CD4-positive, alpha-beta memory T cell (primary cell): ENCODE measurements at places on chromosomes 1 and 21.
A peak's percentile ranks its signal among the peaks of the same experiment; 100 is the strongest.

GRCh38 chr1:3746830-3747521 lies 5.3 kb upstream of the CCDC27 start:
- DNase-seq = peak; percentile 82

GRCh38 chr1:199698222-199698621 lies 329.3 kb upstream of the NR5A2 start:
- DNase-seq = no peak

GRCh38 chr1:185819798-185820197 lies 85.6 kb downstream of the HMCN1 start:
- DNase-seq = no peak

DNA sequence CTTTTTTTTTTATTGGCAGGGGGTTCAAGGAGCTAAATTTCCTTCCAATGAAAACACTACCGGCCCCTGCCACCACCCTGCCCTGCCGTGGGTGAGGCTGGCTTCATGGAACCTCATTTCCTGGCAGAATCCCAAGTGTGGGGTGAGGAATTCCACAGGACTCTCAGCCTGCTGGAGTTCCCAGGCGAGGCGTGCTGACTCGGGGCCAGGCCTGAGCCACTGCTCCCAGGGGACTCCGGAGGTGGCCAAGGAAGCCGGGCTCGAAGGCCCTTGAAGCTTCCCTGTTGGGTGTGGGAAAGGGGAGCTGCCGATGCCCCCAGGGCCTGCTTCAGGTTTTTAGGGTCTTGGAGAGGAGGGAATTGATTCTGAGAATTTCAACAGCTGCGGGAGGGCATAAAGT lies 95.3 kb upstream of the ACTRT2 start:
- DNase-seq = no peak

DNA sequence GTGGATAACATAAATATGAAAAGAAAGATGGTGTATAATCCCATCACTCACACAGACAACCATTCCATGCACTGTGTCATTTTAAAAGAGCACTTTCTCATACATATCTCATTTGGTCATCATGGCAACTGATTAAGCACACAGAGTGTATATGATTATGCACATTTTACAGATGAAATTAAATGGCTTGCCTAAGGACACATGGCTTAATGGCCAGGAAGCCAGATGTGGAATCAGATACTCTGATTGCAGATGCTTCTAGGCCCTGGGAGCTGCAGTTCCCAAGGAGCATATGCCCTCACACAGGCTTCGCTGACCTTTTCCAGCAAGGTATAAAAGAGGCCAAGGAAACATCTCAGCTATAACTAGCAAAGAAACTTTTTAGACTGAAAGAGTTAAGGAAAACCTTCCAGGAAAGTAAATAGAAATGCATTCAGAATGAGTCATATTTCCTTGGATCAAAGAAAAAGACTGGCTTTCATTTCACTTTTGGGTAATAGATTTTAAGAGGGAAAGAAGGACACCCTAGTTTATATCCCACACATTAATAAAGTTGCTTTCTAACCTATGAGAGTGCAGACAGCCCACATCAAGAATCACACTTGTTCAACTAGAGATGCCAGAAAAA lies 19.6 kb upstream of the FAM89A start:
- DNase-seq = no peak

DNA sequence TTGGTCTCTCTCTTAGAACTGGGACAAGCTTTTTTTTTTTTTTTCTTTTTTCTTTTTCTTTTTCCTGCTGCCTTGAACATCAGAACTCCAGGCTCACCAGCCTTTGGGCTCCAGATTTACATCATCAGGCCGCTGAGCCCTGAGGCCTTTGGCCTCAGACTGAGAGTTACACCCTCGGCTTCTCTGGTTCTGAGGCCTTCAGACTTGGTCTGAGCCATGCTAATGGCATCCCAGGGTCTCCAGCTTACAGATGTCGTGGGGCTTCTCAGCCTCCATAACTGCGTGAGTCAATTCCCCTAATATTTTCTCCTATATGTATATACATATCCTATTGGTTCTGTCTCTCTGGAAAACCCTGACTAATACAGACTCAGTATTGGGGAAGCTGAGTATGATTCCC lies 36.5 kb upstream of the RC3H1 start:
- no peak for DNase-seq

GRCh38 chr1:26700711-26701110 lies 4.9 kb downstream of the ARID1A start:
- DNase-seq = no peak

DNA sequence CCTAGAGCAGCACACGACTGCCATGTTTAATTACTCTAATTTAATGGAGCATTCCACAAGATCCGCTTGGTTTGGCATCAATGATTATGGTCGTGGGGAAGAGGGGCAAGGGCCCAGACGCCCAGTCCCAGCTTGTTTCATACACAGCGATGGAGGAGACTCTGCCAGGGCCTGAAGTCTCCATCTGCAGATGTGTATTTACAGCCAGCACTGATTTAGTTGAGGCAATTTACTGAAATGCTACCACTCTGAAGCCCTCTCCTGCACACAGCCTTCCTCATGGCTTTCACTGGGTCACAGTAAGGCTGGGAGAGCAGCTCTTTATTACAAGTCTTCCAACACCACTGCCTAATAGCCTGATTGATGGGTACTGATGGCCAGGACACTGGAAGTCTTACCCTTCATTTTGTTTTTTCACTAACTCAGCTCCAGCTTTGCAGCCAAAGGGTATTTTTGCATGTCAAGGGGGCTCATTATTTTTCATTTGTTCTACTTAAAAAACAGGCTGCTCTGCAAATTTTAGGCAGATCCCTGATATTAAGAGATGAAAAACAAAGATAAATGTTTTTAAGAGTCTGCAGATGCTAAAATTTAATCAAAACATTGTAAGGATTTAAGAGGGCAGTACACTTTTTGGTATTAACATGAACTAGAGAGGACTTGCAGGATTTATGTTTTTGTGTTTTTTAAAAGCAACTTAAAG lies 236.3 kb downstream of the SIPA1L2 start:
- DNase-seq = no peak

DNA sequence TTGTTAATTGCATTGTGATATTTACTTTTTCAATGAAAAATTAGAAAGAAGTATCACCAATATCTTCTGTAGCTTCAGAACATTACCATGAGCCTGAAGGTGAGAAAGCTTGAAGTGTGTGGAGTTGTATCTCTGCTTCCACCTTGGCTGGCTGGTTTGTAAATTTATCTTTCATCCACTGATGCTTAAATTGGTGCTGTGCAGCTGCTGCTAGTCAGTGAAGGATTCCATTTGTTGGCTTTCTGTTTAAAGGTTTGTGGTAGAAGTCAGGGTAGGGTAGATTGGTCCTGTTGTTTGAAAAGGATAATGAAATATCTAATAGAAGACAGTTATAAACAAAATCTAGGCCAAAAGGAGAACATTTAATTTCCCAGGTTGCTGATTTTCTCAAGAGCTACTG lies 105.7 kb downstream of the C1orf21 start:
- DNase-seq = no peak
